Neural crest cell (in vitro differentiated cells): ENCODE measurements at places on chromosomes 3 and 15.
A peak's percentile ranks its signal among the peaks of the same experiment; 100 is the strongest.

GRCh38 chr3:39990532-39990931 lies 181.1 kb downstream of the MYRIP start:
- peak; percentile 27 for DNase-seq

GRCh38 chr3:43738305-43738704 lies 47.6 kb downstream of the ABHD5 start:
- no peak for DNase-seq

- DNase-seq: no peak
Measured at GRCh38 chr3:184096811-184097383, at the start of gene HTR3E. Gene HTR3E, plus strand, starts transcription at chr3:184097064. Its CDS starts 466 bp downstream, at chr3:184097530.

GRCh38 chr3:133490468-133491351 lies 82.8 kb upstream of the CDV3 start:
- no peak for DNase-seq

- peak; percentile 8 for DNase-seq
Measured at GRCh38 chr3:137770066-137770834, 6.1 kb downstream of the SOX14 start.

DNA sequence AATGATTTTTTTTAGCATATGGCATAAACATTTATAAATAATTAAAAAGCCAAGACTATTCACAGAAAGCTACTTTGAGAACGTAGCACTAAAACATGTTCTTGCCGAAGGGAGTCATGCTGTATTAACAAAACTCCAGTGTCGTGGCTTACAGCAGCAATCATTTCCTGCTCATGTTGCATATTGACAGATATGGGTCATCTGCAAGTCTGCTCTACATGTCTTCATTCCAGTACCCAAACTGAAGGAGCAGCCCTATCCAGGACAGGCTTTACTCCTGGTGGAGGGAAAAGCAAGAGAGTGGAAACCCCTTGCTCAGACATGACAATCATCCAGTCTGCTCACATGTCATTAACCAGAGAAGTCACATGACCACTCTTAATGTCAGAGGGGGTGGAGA lies 87.6 kb downstream of the NEK11 start:
- no peak for DNase-seq

DNA sequence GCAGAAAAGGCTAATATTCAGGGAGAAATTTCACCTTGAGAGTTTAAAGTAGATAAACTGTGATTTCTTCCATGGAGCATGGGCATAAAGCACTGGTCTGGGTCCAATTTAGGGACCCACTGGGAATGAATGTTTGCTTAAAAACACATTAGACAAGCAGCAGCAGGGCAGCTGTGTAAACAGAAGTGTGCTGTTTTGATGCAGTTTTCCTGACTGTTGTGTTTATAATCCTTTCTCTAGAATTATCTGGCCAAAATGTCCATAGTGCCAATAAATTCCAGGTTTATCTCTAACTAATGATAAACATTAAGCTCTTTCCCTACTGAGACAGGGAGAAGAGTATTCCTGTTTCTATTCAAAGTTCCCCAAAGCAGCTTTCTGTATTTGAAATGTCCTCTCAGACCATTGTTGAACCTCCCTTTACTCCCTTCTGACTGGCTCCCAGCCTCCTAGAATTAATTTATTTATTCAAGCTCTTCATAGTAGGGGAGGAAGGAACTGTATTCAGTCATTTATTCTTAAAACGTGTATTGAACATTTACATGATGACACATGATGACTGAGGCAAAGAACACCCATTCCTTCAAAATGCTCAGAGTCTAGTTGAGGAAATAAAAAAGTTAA lies 7.0 kb upstream of the TM4SF18 start:
- no peak for DNase-seq

GRCh38 chr15:41499109-41499851 lies 5.6 kb downstream of the ITPKA start:
- no peak for DNase-seq

DNA sequence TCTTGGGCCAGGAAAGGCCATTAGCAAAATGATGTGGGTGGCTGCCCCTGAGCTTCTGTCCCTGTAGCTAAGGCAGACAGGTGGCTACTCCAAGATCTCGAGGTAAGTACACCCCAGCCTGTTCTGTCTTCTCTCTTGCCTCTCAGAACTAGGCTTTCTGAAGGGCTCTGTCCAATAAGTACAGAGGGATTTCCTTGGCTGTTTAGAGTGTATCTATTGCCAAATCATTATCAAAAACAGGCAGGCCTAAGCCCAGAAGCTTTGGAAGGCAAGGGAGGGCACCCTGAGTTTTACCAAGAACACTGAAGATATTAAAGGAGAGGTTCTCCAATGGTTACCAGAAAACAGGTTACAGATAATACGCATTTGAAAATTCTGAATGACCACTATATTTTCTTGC lies 156.6 kb downstream of the MYRIP start:
- no peak for DNase-seq

GRCh38 chr3:47283591-47284364 lies 1.0 kb downstream of the KLHL18 start:
- DNase-seq: no peak

GRCh38 chr3:52633786-52634185 lies 51.9 kb downstream of the PBRM1 start:
- no peak for DNase-seq

DNA sequence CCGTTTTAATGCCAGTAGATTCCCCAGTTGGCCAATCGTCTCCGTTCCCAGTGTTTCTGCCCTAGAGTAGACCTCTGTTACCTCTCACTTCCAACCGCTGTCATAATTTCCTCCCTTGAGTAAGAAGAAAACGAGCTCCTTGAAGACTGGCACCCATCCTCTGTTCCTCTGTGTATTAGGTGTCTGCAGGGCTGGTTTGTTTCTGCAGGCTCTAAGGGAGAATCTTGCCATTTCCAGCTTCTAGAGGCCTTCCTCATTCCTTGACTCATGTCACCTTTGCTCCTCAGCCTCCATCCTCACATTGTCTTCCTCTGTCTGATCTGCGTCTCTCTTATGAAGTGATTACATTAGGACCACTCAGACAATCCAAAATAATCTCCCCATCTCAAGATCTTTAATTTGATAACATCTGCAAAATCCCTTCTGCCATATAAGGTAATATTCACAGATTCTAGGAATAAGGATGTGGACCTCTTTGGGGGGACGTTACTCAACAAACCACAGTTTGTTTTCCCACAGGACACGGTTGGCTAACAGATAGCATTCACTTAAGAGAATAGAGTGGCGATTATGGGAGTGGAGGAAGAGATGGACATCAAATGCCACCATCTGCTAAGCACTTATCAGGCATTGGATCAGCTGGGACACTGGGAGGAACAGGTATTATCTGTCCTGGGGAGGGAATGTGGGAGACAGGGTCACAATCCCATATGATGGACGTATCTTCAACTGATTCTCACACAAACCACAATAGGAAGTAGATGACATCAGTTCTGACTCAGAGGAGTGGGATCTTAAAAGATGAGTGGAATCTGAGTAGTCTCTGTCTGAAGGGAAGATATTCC lies 17.1 kb downstream of the ARHGAP31 start:
- no peak for DNase-seq

- no peak for DNase-seq
Measured at GRCh38 chr3:62942764-62943163, 67.5 kb upstream of the CADPS start.

DNA sequence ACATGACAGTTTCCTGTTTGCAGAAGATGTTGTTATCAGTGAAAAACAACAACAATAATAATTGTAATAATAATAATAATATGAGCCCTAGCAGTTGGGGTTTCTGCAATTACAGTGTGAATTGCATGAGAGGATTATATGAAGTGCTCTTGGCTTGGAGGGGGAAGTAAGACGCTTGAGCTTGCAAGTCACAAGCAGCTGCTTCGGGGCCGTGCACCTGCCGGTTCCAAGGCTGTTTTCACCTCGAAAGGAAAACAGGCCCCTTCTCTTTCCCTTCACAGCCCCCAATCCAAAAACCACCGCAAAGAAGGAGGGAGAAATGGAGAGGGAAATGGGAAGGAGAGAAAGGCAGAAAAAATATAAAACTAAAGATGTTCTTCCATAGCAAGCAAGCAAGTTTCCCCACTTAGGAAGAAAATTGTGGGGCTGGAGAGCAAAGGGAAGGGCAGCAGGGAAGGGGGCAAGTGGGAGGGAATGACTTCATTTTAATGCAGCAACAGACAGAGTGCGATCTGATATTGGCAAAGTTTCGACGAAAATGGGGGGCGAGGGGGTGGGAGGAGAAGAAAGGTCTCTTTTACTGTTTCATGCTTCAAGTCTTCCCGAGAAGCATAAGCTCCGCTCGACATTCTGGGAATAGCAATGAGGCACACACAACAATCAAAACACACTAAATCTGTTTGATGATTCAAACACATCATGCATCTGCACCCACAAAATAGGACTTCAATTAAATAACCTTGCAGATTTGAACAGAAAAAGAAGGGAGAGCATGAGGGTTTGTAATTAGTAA lies 284.2 kb upstream of the ATP11B start:
- DNase-seq: no peak

DNA sequence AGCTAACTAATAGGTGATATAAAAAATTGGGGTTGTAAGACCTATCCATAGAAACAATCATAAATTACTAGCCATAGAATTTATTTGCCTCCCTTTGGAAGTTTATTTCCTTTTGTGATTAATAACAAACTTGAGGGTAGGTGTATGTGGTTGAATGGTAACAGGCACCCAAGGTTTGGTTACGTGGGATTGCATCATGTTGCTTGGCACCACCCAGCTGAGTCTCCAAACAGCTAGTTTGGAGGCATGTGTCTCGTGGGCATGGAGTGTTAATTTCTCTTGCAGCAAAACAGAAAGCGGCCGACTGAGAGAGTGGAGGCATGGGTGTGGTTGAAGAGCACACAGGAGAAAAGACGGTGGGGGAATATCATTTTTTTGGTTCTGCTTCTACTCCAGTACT lies 441.4 kb downstream of the CNTN4 start:
- no peak for DNase-seq

DNA sequence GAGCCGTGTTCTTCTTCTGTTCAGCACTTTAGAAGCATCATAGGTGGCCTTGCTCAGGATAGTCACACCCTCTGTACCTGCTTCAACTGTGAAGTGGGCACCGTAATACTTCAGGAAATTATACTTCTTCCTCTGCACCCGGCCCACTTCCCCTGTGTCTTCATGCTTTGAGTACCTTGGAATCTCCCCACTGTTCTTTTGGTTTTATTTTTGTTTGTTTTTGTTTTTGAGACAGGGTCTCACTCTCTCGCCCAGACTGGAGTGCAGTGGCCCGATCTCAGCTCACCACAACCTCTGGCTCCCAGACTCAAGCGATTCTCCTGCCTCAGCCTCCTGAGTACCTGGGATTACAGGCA lies 1.7 kb downstream of the P2RY14 start:
- DNase-seq: no peak

GRCh38 chr15:58404020-58404419 lies 27.8 kb upstream of the LIPC start:
- no peak for DNase-seq

DNA sequence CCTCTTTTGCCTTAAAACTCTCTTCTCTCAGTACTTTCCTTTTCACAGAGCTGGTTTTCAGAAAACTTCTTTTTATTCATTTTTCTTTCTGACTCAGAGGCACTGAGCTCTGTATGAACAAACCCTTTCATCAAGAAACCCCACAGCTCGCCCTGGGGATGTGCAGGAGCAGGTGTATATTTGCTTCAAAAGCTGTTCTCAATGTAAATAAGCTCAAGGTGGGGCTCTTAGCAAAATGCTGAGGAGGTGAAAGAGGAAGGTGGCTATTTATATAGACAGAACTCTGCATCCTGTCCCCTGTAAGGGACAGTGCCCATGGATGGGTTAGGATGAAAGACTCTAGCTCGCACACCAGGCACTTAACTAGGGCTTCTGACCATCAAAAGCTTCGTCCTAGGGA lies 302.0 kb downstream of the WDR72 start:
- no peak for DNase-seq

- DNase-seq: peak; percentile 82
Measured at GRCh38 chr15:29925227-29926082, 103.2 kb upstream of the TJP1 start.

DNA sequence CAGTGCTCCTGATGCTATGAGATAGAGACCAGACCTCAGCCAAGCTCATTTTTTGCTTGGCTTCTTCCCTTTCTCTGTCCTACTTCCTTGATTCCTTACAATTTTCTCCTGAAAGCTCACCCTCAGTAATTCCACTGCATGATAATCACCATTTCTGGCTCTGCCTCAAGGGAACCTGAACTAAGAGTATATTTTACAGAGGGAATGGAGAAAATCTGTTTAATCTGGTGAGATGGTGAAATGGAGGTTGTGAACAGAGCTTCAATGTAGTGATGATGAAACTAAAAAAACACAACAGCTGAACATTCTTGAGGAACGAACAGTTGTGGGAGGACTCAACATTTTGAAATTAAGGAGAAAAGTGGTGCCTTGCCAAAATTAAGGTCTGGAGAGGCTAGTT lies 16.3 kb downstream of the HHLA2 start:
- no peak for DNase-seq

DNA sequence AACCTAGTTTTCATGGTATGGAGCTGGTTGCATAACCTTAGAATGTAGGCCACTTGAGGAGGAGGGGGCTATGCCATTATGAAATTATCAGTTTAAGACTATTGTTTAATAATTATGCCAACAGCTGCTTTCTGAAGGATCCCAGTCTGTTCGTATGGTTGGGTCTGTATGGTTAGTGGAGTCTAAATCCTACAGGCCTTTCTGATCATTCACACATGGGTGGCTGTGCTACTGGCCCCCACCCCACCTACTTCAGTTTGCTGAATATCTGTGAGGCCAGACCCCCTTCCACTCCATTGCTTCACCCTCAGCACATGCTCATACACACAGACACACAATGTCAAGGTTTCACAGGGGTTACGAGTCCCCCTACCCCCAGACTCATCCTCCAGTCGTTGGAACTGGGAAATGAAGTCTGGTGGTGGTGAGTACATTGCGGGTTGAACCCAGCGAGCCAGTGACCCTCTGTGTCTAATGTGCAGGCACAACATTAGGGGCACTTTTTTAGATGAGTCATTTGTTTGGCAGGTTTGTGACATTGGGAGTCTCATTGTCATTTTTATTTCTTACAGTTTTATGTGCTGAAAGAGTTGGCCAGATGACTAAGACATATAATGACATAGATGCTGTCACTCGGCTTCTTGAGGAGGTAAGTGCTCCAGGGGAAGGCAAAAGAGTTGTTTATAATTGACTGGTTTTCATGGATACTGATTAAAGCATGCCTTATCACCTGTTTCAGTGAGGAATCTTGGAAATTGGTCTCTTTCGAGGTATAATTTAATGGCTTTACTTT lies 85.3 kb downstream of the TRAK1 start:
- no peak for DNase-seq

GRCh38 chr3:48505146-48505545 lies 1.2 kb upstream of the SHISA5 start:
- no peak for DNase-seq

GRCh38 chr3:129305592-129306091 lies 27.0 kb downstream of the HMCES start:
- DNase-seq: peak; percentile 62

- DNase-seq: no peak
Measured at GRCh38 chr3:11587766-11588165, 55.9 kb downstream of the VGLL4 start.

GRCh38 chr15:70480196-70480856 lies 283.0 kb downstream of the UACA start:
- no peak for DNase-seq

- DNase-seq: no peak
Measured at GRCh38 chr15:31474059-31474868, 147.6 kb downstream of the KLF13 start.
